ENCODE measurements at places on chromosomes 16 and 17.

- DNase-seq = peak; percentile 64
These were observed 32.7 kb downstream of the CDK5R1 start for GRCh38 chr17:32519228-32520103.

DNA sequence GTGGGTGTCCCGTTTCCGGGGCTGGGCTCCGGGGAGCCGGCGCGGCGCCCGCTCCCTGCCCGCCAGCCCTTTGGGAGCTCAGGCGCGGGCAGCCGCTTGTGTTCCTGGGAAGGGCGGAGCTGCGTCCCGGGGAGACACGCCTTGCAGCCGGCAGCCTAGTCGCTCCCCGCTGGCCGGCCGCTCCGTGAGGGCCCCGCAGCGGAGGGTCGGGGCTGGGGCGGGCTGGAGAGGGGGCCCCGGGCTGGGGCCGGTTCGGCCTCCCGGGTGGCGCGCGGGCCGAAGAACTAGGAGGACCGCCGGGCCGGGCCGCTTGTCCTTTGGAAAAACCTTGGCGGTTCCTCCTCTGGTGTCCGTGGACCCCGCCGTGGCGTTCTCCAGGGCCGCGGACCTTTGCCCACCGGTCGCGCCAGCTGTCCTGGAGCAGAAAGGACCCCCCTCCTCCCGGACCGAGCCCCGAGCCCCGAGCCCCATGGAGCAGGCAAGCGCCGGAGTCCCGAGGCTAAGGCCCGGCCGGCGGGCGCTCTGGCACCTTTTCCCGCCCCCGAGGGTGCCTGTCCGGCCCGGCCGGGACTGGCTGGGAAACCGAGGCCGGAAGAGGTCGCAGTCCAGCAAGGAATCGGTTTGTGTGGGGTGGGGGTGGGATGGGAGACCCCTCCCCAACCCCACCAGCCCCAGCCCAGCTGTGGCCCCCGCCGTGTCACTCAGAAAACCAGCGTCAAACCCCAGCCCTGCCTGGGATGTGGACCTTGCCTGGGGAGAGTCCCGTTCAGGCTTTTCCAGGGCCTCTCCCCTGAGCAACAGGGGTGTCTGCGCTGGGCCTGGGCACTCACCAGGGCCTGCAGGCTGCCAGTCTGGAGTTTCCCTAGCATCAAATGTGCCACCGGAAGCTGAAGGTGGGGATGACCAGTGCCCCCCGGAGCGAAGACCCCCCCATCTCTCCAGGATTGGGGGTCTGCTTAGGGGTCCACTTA, 6.8 kb upstream of the TBC1D3B start:
- DNase-seq = no peak

- DNase-seq = no peak
These were observed 60.6 kb upstream of the DHX40 start for GRCh38 chr17:59504821-59505220.

DNA sequence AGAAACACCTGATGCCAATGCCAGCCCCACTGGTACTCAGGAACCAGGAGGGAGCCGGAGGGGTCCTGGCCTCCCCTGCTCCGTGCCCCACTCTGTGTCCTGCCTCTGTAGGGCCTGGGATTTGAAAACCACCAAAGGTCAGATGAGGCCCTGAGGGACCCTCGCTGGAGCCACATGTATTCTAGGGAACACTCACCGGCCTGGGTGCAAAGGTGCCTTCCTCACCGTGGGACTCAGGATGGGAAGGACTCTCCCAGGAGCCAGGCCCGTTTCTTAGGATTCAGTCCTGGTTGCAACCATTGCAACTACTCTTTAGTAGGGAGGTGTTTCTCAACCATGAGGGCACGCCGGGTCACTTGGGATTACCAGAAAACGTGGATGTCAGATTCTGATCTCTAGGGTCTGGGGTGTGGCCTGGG, 74.6 kb downstream of the N4BP1 start:
- no peak for DNase-seq

- DNase-seq = no peak
These were observed 44.9 kb upstream of the BAHCC1 start for GRCh38 chr17:81350320-81350890.

- DNase-seq = no peak
These were observed 26.4 kb downstream of the ADCY9 start for GRCh38 chr16:4089811-4090301.

DNA sequence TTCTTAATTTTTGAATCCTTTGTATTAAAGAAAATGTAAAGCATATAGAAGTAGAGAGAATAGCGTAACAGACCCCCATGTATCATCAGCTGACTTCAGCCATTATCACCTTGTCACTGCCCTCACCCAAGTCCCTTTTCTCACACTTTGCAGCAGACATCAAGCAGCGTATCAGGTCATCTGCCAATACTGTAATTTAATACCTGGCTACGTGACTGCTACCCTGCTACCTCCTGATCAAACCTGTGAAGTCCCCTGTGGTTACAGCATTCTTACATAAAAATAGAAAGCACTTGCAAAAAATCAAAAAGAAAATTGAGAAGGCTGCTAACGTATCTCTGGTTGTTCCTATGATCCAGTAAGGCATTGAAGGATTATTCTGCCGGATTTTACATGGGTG, 96.4 kb downstream of the PLCG2 start:
- no peak for DNase-seq

GRCh38 chr17:37826497-37827430, 81.9 kb upstream of the HNF1B start:
- no peak for DNase-seq

DNA sequence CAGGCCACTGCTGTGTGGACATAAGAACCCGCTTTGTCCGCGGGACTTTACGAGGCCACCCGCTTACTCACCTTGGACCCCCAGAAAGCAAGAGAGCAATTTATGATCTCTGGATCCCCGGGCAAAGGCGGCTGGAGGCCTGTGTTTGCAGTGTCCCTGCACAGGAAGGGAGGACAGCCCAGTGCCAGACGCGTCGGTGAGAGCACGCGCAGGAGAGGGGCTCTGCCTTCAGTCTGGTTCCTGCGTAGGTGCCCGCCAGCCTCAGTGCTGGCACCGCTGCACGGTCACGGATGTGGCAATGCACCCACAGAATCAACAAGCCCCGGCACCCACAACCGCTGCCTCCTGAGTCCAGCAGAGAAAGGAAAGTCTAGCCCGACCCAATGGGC, 248.4 kb downstream of the C16orf95 start:
- DNase-seq = no peak

DNA sequence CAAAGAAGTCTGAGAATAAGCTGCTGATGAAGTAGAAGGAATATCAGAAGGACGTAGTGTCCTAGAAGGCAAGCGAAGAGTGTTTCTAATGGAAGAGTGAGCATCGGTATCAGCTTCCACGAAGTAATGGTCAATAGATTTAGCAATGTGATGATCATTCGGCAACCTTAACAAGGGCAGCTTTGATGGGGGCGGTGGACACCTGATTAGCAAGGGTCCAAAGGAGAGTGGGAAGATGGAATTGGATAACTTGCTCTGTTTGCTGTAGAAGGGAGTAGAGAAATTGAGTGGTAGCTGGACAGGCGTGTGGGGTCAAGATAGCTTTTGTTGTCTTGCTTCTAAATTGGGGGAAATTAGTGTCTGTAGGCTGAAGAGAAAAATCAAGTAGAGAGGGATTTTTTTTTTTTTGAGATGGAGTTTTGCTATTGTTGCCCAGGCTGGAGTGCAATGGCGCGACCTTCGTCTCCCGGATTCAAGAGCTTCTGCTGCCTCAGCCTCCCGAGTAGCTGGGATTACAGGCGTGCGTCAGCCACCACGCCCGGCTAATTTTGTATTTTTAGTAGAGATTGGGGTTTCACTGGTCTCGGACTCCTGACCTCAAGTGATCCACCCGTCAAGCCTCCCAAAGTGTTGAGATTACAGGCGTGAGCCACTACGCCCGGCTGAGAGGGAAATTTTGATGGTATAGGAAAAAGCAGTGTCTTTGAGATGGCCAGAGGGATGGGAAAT, 13.9 kb upstream of the HES7 start:
- peak; percentile 22 for DNase-seq

DNA sequence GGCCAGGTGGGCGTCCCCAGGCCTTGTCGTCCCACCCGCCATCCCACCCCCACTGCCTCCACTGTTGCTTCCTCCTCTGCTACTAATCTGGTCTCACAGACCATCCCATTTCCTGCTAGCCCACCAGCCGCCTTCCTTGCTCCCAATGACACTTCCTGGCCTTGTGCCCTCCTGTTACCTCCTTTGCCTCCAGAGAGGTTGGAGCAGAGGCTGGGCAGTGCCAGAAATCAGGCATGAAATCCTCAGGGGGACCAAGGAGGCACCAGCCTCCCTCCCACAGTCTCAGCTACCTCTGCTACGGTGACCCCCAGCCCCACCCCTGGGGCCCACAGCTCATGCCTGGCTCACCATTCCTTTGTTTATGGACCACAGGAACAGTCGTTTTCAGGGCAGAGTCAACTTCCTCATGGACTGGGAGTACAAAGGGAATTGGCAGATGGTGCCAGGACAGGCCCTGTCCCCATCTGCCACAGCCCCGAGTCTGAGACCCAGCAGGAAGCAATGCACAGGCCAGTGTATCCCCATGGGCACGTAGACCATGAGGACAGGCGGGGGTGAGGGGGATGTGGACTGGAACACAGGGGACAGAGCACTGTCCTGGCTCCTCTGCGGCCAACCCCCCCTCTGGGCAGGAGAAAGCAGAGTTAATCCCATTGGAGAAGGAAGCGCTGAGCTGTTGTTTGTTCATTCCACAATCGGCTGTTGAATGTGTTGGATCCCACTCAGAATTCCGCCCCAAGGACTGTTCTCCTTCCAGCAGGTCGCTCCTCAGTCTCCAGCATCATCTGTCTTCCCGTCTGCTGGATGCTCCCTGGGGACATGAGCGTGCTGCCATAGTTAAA, 2.2 kb upstream of the CDH5 start:
- DNase-seq = no peak

GRCh38 chr16:11312718-11313492, 31.8 kb upstream of the PRM1 start:
- DNase-seq = no peak

GRCh38 chr16:50523710-50524109, 24.5 kb upstream of the NKD1 start:
- no peak for DNase-seq

DNA sequence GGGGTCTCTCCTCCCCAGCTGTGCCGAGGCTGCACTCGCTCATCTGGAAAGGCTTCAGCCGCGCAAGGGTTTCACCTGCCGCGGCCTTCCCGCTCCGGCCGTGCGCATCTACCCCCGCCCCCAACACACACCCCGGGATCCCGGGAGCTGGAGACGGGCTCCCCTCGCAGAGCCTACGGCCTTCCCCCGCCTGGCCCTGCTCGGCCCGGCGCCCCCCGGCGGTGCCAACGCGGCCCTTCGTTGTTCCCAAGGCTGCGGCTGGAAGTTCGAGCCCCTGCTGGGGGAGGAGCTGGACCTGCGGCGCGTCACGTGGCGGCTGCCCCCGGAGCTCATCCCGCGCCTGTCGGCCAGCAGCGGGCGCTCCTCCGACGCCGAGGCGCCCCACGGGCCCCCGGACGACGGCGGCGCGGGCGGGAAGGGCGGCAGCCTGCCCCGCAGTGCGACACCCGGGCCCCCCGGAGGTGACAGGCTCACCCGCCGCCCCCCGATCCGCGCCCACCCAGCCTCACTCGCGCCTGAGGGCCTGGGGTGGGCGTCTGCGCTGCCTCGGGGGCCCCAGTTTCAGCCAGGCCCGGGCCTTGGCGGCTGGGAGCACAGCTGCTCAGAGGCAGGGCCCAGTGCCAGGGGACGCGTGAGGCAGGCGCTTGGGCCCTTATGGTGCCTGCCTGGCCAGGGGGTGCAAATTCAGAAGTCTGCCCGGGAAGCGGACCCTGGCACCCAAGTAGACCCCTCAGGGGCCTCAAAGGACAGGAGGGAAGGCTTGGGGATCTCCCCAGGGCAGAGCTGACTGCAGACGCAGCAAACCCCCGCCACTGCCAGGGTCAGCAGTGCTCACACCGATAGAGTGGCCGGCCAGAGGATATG, 11.2 kb downstream of the GALK1 start:
- peak; percentile 79 for DNase-seq

DNA sequence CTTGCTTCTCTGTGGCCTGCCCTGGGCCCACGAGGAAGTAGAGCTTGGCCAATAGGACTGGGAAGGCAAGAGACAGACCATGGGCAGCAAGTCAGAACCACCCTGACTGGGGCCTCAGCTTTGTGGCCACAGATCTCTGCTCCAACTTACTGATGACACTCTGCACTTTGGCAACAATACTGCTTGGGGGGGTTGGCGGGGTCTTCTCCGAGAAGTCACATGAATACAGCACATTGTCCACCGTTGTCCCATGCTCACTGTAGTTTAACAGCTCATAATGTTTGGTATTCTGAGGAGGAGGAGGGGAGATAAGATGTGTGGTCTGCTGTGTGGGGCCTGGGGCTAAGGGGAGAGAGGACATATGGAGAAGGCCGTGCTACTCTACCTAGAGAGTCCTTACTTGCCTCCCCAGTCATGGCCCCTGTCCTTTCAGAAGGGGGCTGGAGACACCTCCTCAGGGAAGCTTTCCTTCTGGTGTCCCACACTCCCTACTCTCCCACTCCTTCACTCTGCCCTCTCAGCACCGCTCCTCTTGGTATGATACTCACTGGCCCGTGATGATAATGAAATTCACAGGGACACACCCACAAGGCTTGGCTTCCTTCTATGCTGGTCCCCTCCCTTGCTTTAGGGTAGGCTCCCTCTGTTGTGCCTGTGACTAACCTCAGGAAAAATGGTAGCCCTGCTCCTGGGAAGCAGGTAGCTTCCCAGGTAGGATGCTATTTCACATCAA, 4.0 kb upstream of the DHRS13 start:
- no peak for DNase-seq

GRCh38 chr16:49351096-49351487, 22.5 kb upstream of the C16orf78 start:
- DNase-seq = no peak

- DNase-seq = no peak
These were observed 3.3 kb downstream of the CD2BP2 start for GRCh38 chr16:30351586-30352419.

DNA sequence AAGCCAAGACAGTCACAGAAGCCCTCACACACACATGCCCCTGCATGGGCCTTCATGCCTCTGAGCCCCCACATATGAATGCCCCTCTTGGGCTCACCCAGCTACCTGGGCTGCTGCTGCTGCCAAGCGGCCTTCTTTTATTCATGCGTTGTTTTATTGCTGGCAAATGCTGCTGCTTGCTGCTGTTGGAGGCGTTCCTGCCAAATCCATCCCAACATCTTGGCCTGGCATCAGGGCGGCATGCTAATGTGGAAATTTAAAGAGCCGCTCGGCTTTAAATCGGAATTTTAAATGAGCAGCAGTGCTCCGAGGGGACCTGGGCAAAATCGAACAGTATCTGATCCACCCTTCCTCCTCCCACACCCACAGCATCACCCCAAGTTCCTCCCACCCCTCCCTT, 39.0 kb downstream of the NEUROD2 start:
- DNase-seq = no peak

- no peak for DNase-seq
These were observed 27.8 kb upstream of the CDR2 start for GRCh38 chr16:22402191-22402590.

DNA sequence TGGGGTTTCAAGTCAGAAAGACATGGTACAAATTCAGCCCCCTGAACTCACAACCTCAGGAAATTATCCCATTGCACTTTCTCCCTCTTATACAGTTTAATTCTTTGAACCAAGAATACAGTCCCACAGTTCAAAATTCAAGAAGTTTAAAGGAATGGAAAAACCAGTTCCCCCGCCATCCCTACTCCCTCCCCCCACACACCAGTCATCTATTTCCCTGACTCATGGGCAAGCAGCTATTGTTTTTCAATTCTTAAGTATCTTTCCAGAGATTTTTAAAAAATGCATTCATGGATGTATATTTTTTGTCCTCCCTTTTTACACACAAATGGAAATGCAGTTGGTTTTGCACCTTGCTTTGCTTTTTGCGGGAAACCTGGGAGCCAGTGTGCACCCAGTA, 7.3 kb downstream of the SYCE1L start:
- DNase-seq = no peak
